Heart right ventricle (tissue), 16 donors: ENCODE measurements at places on chromosomes 7 and 10. TPM values are rescaled to one million over a fixed set of nuclear protein-coding genes. Genes with fewer than 3 reads are reported as not detected.

The SERPINE1 gene
- 269 TPM for polyA plus RNA-seq

The CDC123 gene
- 47.5 TPM for polyA plus RNA-seq

The DPP6 gene
- polyA plus RNA-seq: 0.07 TPM

DNA sequence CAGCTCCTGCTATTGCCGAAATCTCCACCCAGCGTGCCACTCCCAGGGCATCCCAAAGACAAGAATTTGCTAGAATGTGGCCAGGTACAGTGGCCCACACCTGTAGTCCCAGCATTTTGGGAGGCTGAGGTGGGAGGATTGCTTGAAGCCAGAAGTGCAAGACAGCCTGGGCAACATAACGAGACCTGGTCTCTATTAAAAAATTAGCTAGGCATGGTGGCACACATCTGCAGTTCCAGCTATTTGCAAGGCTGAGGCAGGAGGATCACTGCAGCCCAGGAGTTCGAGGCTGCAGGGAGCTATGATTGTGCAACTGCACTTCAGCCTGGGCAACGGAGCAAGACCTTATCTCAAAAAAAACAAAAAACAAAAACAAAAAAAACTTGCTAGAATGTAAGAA lies 73.3 kb upstream of the LYZL2 start:
- DNase-seq: no peak

DNA sequence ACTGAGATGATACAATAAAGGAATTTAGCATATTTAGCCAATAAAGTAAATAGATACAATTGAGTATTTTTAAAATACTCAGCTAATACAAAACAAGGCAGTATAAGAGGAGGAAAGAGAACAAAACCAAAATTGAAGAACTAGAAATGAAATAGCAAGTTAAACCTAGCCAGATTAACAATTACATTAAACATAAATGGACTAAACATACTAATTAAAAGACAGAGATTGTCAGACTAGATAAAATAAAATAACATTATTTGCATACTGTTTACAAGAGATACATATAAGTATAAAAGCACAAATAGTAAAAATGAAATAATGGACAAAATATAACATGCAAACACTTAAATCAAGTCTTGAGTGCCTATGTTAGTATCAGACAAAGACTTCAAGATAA lies 517.7 kb upstream of the PHF14 start:
- DNase-seq: no peak

- no peak for DNase-seq
These were observed 74.6 kb upstream of the PRSS58 start for GRCh38 chr7:142332421-142332820.

- no peak for DNase-seq
These were observed 7.6 kb upstream of the ADO start for GRCh38 chr10:62796896-62797295.

DNA sequence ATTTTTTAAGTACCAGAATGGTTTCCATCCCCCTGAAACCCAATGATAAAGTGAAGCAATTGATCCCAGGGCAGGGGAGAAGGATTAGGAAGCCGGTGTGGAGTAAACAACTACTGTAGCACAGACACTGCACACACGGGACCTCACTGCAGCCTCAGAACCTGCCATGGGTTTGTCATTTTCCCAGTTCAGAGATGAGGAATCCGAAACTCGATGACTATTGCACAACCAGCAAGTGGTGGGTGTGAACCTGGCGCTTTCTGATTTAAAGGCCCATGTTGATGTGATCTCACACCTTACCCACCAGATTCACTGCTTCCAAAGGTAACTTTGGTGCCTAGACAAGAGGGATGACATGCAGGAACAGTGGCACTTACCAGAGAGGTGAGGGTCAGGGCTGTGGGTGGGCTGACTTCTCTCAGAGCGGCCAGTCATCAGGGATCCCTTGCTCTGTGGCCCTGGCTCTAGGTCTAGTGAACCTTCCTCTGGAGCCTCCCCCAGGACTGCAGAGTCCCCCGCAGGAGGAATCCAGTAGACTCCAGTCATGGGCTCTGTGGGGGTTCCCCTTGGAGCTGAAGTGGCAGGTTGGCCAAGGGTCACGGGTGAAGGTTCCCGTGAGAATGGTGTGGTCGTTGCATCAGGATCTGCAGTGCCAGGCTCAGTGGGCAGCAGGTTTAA lies 62.8 kb downstream of the PKD1L1 start:
- no peak for DNase-seq

- no peak for DNase-seq
These were observed 5.8 kb downstream of the PITX3 start for GRCh38 chr10:102235598-102235920.

- no peak for DNase-seq
These were observed 39.2 kb upstream of the ZNF680 start for GRCh38 chr7:64602086-64602485.

GRCh38 chr10:3119796-3120459 lies 52.6 kb downstream of the PFKP start:
- DNase-seq: no peak

DNA sequence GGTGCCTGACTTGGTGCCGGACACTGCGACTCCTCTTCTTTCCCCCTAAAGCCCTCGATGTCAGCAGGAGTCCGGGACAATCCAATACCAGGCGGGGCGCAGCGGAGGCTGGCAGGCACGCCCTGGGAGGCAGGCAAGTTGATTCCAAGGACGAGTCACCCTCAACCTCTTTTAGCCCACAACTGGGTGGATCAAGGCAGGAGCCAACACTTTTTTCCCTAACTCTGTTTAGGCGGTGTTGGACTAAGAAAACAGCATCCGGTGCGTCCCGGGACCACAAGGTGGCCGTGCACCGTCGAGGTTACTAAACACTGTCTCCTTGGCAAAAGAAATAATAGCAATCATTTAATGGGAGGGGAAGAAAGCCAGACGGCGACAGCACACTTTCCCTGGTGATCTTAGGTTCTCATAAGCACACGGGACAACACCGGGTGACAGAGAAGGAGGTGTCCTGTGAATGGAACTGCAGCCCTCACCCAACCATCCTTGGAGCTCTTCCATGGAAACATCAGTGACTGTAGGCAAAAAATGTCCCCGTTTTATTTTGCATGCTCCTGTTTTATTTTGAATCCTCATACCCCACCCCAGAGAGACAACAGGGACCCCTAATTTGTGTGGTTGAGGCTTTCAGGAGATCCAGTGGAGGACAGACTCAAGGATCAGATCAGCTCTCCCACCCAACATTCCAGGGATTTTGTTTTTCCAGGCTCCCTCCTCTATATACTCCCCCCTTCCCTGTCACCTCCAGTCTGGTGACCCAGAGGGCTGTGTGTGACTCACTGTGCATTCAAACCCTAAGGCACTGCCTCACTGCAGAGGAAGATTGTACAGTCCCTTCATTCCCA lies 1.3 kb upstream of the CALCR start:
- DNase-seq: no peak

DNA sequence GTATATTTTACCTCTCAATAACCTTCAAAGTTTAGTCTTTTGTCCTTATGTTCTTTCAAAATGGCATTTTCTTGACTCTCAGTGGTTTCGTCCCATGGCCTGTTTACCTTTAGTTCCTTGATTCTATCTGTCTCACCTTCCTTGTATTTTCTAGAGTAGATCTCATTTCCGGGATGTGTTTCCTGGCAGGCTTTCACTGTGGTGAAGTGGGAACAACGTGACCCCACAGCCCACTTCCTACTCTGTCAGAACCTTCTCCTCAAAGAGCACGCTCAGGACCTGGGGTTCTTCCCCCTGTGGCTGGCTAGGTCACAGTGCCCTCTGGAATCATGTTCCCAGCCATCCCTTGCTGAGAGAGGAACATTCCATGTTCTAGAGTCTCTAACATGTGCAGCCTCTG lies 129.9 kb upstream of the ZNF32 start:
- DNase-seq: no peak

GRCh38 chr7:27102581-27103442 lies at the start of gene HOXA2:
TSS of gene HOXA2 (minus strand) at chr7:27102683. CDS start at chr7:27102500, 183 bp downstream.
- DNase-seq: no peak

- DNase-seq: no peak
These were observed 328.6 kb downstream of the DPP6 start for GRCh38 chr7:154380771-154381170.

GRCh38 chr7:116949941-116950801 lies 3.1 kb upstream of the ST7 start:
- no peak for DNase-seq

- no peak for DNase-seq
These were observed 3.5 kb downstream of the PTTG1IP2 start for GRCh38 chr7:90472805-90473540.

- DNase-seq: no peak
These were observed 418.1 kb downstream of the PLXNA4 start for GRCh38 chr7:132158166-132158565.

DNA sequence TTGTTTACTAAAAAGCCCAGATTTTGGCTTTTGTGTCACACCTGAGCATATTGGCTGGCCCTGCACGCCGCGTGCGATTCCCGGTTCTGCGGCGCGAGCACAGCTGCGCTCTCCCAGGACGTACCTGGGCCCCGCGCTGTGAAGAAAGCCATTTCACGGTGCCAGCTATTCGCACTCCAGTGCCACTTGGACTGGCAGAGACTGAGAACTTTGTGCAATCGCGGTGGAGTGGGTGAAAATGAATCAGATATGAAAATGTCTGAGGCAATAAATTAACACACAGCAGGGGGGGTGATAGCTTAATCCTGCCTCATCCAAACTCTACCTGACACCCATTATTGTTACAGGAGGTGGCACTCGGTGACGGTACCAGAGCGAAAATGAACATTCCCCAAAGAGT lies 330.1 kb upstream of the MGMT start:
- DNase-seq: no peak

- DNase-seq: no peak
These were observed 277.0 kb downstream of the MALRD1 start for GRCh38 chr10:19325581-19325980.

DNA sequence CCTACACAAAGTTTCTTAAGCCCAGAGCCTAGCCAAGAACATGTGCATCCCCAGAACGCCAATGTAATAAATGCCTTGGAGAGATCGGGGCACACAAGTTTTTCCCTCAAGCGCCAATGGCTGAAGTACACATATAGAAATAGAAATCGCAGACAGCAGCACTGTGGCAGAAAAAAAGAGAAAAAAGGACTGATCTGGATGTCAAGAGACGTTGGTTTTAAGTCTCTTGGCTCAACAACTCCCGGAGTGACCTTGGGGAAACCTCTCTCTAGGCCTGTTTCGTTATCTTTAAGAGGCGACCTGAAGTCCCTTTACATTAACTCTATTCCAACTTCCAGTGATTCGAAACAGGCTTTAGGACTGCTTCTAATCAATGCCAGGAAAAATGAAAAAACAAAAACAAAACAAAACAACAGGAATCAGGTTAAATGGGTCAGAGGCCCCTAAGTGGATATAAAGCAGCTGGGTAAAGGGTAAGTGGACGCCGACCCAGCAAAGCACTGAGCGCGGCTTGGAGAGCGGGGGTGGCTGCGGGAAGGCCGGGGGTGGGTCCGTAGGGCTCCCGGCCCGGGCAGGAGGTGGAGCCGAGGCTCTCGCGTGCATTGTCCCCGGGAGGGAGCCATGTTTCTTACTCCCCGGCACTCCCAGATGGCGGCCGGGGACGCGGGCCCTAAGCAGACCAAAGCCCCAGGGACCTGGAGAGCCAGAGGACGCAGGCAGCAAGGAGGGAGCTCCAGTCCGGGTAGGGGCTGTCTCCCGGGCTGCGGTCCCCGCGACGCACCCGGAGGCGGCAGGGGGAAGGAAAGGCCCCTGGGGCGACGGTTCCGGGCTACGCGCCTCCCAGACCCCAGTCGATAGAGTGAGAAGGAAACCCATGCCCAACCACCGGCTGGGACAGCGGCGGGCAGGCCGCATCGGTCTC lies 757 bp downstream of the EIF3A start:
- DNase-seq: peak; percentile 76

DNA sequence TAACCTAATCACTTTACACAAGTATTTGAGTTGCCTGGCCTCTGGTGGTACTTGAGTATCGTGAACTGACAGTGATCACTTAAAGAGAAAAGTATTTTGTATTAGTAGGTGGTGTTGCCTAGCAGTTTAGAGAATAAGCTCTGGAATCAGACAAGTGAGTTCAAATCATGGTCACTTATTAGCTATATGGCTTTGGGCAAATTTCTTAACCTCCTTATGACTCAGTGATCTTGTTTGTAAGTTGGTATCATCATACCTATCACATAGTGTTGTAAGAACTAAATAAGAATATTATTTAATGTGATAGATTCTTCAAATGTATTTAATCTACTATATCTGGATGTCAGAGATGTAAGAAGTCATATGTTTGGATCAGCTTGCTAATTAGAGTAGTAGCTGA lies 163.8 kb downstream of the RNF133 start:
- DNase-seq: no peak

DNA sequence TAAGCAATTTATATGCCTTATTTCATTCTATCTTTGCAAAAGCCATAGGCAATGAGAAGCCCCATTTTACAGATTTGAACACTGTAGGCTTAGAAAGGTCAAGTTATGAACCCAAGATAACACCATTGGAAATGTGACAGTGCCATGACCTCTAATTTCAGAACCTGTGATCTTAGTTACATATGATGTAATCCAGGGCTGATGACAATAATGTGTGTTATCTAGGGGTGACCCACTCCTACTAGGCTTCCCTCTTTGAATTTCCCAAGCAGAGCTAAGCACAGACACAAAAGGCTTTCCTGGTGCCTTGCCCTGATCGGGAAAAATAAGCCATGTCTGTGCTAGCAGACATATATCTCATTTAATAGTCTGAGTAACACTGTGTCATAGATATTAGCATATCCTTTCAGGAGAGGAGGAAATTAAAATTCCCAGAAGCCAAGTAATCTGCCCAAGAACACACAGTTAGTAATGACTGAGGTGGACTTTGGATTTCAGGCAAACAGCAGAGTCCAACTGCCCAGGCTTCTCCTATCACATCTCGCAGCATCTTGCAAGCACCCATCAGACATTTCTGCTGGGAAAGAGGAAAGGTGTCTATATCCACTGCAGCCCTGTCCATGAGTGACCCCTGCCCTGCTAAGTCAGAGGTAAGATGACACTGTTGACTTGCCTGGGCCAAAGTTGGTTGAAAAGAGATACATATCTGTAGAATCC lies 2.8 kb upstream of the TECTB start:
- no peak for DNase-seq

GRCh38 chr10:52261362-52261761 lies 52.7 kb upstream of the DKK1 start:
- no peak for DNase-seq

DNA sequence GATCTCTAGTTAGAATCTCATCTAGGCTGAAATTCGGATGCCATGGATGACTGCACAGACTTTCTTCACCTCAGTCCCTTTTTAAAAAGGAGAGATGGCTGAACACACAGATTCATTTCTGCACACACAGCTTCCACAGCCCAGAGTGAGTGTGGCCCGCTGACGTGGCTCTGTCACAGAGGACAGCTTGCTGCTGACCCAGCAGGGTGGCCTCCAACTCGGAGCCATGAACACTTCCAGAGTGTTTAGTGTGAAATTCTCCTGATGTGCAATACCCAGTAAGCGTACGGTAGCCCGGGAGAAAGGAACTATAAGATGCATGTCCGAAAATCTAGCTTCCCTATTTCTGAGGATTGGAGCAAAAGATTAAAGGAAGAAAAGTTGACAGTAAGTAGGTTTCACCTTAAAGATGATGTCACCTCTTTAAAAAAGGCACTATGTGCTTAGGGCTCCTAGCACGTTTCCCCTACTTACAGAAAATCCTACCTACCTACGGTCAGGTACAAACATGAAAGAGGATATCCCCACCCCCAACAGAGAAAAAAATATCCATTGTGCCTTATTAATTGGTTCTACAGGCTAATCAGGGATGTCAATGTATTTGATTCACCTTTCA lies 162.2 kb downstream of the RAPGEF5 start:
- no peak for DNase-seq
